Subcutaneous adipose tissue (tissue), 4 donors: ENCODE measurements at places on chromosomes 1 and 21. TPM values are rescaled to one million over a fixed set of nuclear protein-coding genes. Genes with fewer than 3 reads are reported as not detected.

The OVAAL gene
- total RNA-seq, result not detected

The AKNAD1 gene
- total RNA-seq, result 0.57 TPM

The LY9 gene
- total RNA-seq, result 3.8 TPM

The MTOR gene
- 54.1 TPM for total RNA-seq

The APOBEC4 gene
- total RNA-seq, result not detected

The CD5L gene
- not detected for total RNA-seq

The ANKRD35 gene
- 7.0 TPM for total RNA-seq

The OR4F16 gene
- total RNA-seq, result not detected

The OR6K2 gene
- total RNA-seq, result not detected

The LCE1F gene
- not detected for total RNA-seq

The SFN gene
- not detected for total RNA-seq

The TMEM52 gene
- 1.7 TPM for total RNA-seq

The ARTN gene
- total RNA-seq, result not detected

The OR2T11 gene
- total RNA-seq, result not detected

The TNFRSF4 gene
- not detected for total RNA-seq

The TFF1 gene
- total RNA-seq, result not detected

The SH2D1B gene
- 0.22 TPM for total RNA-seq

The ATAD3C gene
- total RNA-seq, result not detected

The GPR25 gene
- not detected for total RNA-seq

The KCNE2 gene
- not detected for total RNA-seq

The TNFSF4 gene
- total RNA-seq, result 1.5 TPM

The TMEM54 gene
- 36.7 TPM for total RNA-seq

The TMEM200B gene
- 15.0 TPM for total RNA-seq

The TMEM82 gene
- not detected for total RNA-seq

The OR2T35 gene
- not detected for total RNA-seq

The MANEAL gene
- total RNA-seq, result 1.1 TPM

The RLF gene
- 27.1 TPM for total RNA-seq

The C1orf226 gene
- total RNA-seq, result 13.4 TPM

The TMEM269 gene
- 0.51 TPM for total RNA-seq
